Glutamatergic neuron (in vitro differentiated cells): ENCODE measurements at places on chromosomes 16 and 17. TPM values are rescaled to one million over a fixed set of nuclear protein-coding genes. Genes with fewer than 3 reads are reported as not detected.

GRCh38 chr16:85103114-85104079, 8.9 kb downstream of the CIBAR2 start:
- H3K27me3 ChIP-seq: peaks cover 2% of the 10 kb centered on the region
- no peaks in the 10 kb centered on the region for H3K4me1 ChIP-seq
- H3K36me3 ChIP-seq: no peaks in the 10 kb centered on the region

DNA sequence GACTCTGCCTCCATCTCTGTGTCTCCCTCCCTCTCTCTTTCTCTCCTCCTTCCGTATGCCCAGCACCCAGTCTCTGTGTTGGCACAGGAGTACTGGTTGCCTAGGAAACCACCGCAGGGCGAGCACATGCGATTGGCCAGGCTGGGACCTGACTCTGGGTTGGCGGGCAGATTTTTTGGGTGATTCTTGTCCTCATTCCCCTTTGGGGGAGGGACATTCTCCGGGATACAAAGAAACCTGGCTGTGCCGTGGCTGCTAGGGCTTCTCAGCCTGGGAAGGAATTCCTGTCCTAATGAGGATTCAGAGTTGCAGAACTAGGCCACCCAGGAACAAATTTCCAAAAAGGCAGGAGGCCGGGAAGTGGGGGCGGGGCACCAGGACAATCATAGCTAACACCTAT, 168.9 kb downstream of the SHISA9 start:
- DNase-seq: no peak
- peaks cover 19% of the 10 kb centered on the region for H3K36me3 ChIP-seq
- H3K4me3 ChIP-seq: no peak overlapping the region
- peaks cover 10% of the 10 kb centered on the region for H3K27me3 ChIP-seq
- no peak overlapping the region for H3K27ac ChIP-seq

DNA sequence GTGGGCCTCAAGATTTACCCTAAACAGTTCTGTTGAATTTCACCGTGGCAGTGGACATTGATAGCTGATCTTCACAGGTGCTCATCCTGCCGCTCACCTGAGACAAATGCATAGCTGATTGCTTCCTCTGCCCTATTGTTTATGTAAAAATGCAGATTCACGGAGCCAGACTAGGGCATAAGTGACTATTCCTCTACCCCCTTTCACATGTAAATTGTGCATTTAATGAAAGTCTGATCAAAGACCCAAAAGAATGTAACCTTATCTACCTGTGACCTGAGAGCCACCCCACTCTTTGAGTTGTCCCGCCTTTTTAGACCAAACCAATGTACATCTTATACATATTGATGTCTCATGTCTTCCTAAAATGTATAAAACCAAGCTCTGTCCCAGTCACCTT, 312.4 kb upstream of the CDH5 start:
- no peak overlapping the region for H3K27ac ChIP-seq
- H3K4me3 ChIP-seq: no peak overlapping the region
- no peaks in the 10 kb centered on the region for H3K4me1 ChIP-seq
- peaks cover 1% of the 10 kb centered on the region for H3K27me3 ChIP-seq
- DNase-seq: no peak

DNA sequence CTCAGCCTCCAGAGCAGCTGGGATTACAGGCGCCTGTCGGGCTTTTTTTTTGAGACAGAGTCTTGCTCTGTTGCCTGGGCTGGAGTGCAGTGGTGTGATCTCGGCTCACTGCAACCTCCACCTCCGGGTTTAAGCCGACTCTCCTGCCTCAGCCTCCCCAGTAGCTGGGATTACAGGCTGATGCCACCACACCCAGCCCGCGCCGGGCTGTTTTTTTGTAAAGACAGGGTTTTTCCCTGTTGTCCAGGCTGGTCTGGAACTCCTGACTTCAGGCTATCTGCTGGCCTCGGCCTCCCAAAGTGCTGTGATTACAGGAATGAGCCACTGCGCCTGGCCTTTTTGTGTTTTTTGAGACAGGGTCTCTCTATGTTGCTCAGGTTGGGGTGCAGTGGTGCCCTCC, 27.4 kb upstream of the SPNS3 start:
- no peaks in the 10 kb centered on the region for H3K27me3 ChIP-seq
- H3K27ac ChIP-seq: no peak overlapping the region
- H3K4me3 ChIP-seq: no peak overlapping the region
- no peaks in the 10 kb centered on the region for H3K36me3 ChIP-seq
- no peaks in the 10 kb centered on the region for H3K4me1 ChIP-seq

The ITGAE gene
- total RNA-seq: 19.2 TPM
